ENCODE measurements at places on chromosomes 6 and 20. TPM values are rescaled to one million over a fixed set of nuclear protein-coding genes. Genes with fewer than 3 reads are reported as not detected.

Gene RHAG
- 0.60 TPM for total RNA-seq

Gene REM1
- not detected for total RNA-seq

Gene WFDC5
- total RNA-seq: not detected

Gene DHX35
- total RNA-seq: 17.8 TPM

Gene FUT9
- 3.5 TPM for total RNA-seq

Gene BPIFB1
- 0.09 TPM for total RNA-seq

Gene TSPO2
- total RNA-seq: not detected

Gene MTFR2
- 8.5 TPM for total RNA-seq
